Stimulated activated CD4-positive, alpha-beta T cell treated with anti-CD3 and anti-CD28 coated beads, Interleukin-4, amount 100 ng/mL, for 48 hours (primary cell): ENCODE measurements at places on chromosomes 2 and 18.

DNA sequence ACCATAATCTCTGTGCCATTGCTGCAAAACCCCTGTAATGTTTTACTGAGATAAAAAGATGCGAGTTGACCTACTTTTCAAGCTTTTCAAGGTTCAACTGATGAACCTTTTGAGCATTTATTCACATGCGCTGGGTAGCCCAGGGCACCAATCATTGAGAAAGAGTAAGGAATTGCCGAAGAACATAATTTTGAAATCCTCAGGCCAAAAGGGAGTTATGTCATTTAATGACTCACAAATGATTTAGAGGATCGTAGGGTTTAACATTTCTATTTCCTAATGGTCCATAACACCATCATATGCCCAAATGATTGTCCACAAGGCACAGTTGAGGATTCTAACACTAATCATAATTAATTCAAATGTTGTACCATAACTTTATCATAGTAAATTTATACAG, 20.2 kb upstream of the DLX1 start:
- DNase-seq: no peak

DNA sequence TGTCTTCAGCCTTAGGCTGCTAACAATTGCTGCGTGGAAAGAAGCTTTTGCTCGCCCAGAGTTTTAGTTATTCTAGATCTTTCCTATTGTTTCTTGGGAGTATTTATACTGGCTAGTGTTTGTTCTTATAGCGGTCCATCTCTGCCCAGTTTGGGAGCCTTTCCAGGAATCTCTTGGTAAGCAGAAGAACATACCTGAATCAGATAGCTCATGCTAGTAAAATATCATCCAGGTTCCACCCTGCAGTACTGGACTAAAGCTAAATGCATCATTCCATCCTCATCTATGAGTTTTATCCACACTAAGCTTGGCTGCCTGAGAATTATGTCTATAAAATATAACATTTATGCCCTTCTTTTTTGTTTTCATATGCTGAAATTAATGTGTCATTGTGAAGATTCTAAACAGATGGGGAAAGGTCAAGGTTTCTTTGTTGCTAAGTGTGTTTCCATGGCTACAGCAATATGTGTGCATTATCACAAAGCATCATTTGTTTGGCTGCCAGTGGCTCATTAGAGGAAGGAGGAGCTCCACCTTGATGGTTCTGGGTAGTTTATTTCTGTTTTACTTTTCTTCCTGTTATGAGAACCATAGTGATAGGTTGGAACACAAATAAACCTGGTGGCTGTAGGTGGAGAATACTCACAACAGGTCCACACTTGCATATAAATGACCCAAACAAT, 182.8 kb downstream of the PIK3C3 start:
- DNase-seq: no peak

DNA sequence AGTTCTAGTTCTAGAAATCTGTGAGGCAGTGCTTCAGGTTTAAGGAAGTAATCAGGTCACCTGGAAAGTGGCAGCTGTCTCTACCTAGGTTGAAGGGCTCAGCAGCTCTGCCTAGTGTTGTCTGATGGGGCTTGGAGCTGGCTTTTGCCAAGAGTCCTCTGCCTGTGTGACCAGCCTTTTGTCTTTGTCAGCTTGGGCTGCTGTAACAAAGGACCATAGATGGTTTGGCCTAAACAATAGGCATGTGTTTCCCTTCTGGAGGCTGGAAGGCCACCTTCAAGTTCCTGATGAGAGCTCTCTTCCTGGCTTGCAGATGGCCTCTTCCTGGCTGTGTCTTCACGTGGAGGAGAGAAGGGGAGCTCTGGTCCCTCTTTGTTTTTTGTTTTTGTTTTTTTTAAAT, 13.3 kb downstream of the UBE2F start:
- no peak for DNase-seq

DNA sequence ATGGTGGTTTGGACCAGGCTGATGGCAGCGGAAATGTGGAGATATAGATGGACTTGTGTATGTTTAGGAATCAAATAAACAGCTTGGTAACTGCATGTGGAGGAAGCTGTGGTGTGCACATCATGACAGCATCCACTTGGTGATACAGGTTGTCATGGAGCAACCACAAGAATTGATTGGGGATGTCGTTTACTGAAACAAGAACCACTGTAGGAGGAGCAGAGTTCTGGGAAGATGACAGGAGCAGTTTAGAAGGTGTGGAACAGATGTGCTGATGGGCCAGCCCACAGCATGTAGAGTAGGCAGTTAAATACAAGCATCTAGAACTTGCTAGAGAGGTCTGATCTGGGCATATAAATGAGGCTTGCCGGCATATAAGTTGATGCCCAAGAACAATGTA, 152.4 kb upstream of the SERPINE2 start:
- no peak for DNase-seq

- no peak for DNase-seq
These were observed 24.3 kb downstream of the TMEM237 start for GRCh38 chr2:201618744-201619662.

DNA sequence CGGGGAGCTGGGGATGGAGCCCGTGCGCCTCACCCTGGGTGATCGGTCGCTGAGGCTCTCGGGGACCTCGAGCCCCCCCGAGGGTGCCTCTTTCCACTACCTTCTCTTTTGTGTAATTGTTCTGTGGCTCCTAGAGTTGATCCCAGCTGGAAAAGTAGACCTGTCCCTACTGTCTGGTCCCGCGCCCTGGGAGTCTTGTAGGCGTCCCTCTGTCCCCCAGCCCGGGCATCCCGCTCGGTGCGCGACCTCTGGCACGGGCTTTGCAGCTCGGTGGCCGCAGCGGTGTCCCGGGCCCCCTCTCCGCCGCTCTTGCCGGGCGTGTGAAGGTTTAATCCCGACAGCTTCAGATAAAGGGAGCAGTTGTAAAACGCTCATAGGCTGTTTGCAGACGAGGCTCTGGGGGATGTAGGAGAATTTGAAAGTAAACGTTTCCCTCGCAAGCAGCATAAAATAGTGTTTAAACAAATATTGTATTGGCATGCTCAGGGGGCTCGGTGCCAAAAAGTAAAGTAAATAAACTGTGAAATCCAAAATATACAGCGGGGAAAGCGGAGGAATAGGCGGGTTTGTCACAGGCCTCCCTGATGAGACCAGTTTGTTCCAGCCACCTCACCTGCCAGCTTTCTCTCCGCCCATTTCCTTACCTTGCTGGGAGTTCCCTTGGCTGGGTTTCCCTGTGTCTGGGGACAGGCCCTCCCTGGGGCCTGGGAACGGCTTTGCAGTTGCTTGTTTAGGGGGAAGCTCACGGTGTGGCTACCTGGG, 1.9 kb downstream of the GLI2 start:
- DNase-seq: no peak

DNA sequence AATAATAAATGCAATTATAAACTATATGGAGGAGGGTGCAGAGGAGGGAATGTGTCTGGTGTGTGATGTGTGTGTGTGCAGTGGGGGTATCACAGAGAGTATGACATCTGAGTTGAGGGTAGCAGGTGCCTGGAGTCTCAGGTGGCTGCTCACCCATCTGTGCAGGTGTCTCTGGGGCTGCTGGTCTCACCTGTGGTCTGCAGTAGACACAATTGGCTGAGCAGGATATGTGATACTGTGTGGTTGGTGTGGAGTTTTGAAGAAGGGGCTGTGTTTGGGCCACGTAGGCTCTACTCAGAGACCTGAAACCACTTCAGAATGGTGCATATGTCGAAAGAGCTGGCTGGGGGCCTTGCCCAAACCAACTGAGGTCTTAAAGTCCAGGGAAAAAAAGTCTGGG, 17.0 kb downstream of the FABP1 start:
- DNase-seq: no peak
